T-helper 2 cell (primary cell): ENCODE measurements at places on chromosomes 3 and 15.

DNA sequence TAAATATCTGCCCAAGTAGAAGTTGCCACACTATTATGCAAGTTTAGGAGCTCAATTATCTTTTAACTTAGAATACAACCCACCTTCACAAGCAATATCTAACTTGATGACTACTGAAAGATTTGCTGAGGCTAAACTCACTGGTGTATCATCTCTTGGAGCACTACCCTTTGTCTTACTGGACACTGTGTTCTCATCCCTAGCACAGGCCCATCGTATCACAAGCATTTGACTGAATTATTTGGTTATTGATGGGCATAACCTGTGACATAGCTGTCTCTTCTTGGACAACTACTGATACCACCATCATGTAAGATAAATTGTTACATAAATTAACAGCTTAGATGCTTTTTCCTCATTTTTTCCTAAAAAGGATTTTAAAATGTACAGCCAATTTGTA lies 216.2 kb upstream of the THBS1 start:
- no peak for DNase-seq

GRCh38 chr15:99096173-99096893 lies 8.5 kb upstream of the SYNM start:
- DNase-seq, result no peak

DNA sequence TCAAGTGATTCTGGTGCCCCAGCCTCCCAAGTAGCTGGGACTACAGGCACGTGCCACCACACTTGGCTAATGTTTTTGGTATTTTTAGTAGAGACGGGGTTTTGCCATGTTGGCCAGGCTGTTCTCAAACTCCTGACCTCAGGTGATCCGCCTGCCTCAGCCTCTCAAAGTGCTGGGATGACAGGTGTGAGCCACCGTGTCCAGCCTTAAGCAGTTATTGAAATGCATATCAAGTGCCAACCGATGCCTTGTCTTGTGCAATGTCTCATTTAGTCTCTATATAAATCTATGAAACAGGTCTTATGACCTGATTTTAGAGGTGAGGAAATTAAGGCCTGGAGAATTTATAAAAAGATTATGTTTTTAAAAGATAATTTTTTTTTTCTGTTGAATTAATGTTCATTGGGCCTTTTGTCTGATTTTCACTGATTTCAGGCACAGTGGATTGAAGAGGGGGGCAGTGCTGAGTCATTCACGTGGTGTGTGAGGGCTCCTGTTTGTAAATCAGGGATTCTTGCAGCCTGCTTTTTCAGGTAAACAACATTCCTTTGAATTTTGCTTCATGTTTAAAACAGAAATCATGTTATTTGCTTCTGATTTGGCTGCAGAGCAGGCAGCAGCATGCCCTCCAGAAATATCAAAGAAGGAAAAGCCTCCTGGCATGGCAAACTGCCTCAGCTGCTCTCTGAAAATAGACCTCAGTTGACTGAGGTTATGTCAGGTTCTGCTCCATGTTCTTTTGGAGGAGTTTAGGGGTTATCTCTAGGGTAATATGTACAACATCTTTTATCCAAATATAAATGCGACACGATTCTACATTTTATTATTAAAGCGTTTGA lies 407.0 kb upstream of the RGMA start:
- no peak for DNase-seq

DNA sequence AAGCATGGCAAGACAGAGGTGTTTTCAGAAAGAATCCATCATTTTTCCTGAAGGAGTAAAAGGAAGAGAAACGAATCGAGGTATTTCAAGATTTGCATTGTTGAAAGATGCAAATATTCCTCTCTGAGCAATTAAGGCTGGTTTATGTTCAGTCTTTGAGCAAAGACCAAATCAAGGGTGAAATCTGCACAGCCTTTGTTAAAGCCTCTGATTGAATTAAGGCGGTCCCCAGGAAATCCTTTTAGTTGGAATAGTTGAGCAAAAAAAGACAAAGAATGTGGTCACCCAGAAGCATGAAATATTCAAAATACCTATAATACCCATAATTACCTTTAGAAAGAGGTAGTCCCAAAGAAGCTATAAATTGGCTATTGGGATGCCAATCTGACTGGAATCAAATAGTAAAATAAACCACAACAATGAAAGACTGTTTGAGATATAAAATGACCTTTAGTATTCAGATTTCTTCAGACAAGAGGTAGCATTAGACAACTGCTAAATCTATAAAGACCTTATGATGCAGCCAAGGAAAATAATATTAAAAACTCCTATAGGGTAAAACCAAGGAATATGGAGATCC lies 1218.1 kb downstream of the ROBO2 start:
- no peak for DNase-seq

GRCh38 chr3:30317561-30317960 lies 288.8 kb upstream of the TGFBR2 start:
- no peak for DNase-seq

- no peak for DNase-seq
Measured at GRCh38 chr3:79726786-79727185, 41.0 kb downstream of the ROBO1 start.

GRCh38 chr15:99925661-99926461 lies 192.6 kb upstream of the LYSMD4 start:
- DNase-seq, result peak; percentile 41

DNA sequence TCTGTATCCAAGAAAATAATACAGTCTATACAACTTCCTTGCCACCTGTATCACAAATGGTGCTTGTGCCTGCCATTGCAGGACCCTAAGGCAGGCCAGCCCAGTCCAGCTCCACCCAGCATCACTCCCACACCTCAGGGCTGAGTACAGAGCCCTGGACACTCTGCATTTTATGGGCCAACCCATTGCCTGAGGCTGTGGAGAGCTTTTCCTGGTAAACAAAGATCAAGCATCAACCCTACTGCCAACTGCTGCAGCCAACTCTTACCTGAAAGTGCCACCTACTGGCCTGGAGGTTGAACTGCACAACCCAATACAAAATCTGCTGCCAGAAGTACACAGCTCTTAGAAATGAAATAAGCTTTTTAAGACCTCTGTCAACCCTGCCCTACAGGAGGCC lies 1082.2 kb downstream of the NAALADL2 start:
- DNase-seq, result peak; percentile 24

DNA sequence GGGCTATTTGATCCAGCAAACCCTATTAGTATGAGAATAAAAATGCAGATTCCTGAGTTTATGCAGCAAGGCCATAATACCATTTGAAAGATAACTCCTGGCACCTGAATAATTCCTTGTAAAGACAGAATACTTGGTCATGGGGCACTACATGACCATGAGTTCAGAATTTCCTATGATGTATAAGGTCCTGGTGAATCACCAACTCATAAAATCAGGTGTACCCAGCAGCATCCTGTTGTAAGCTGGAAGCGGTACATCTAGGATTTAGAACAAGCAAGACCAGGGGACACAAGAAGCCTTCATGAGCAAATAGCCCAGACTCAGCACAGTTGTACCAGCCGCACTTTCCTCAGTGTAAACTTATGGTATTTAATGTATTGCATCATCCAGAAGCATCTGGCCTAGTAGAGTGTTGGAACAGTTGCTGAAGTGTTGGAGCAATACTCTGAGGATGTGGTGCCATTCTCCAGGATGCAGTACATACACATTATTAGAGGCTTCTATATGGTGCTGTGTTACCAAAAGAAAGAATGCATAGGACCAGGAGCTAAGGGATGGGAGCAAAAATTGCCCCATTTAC lies 233.4 kb downstream of the SQOR start:
- no peak for DNase-seq

- DNase-seq, result no peak
Measured at GRCh38 chr3:64213224-64213878, 11.9 kb downstream of the PRICKLE2 start.

- DNase-seq, result peak; percentile 80
Measured at GRCh38 chr3:4866866-4867265, 112.4 kb upstream of the BHLHE40 start.

DNA sequence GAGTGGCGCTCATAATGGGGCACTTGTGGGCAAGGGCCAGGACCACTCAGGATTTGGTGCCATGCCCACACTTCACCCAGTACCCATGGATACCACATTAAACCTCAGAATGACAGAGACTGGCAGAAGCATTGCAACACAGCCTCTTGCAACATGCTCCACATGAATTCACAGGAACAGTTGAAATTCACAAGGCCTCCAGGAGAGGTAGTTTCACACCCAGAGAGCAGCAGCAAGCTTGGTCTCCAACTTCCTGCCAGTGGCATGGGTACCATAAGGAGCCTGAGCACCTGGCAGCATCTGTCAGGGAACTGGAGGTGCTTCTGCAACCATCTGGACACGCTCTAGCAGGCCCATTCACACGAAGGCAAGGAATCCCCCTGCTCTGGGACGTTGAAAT lies 101.0 kb downstream of the OSBPL10 start:
- DNase-seq, result no peak

DNA sequence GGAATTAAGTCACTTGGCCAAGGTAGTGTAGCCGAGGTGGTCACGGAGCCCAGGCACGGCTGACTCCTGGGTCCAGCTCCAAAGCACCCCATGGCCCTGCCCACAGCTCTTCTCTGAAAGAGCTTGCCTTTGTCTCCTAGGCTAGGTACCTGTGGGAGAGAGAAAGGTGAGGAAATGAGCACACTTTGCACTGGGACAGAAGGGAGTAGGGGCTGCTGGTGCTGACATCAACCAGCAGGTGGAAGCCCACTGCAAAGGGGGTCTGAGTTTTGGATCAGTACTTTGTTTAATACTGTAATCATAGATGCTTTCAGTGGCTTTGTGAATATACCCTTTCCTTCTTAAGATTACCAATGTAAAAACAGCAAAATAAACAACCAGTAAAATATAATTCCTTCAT lies 128.3 kb upstream of the EIF1B start:
- DNase-seq, result no peak

DNA sequence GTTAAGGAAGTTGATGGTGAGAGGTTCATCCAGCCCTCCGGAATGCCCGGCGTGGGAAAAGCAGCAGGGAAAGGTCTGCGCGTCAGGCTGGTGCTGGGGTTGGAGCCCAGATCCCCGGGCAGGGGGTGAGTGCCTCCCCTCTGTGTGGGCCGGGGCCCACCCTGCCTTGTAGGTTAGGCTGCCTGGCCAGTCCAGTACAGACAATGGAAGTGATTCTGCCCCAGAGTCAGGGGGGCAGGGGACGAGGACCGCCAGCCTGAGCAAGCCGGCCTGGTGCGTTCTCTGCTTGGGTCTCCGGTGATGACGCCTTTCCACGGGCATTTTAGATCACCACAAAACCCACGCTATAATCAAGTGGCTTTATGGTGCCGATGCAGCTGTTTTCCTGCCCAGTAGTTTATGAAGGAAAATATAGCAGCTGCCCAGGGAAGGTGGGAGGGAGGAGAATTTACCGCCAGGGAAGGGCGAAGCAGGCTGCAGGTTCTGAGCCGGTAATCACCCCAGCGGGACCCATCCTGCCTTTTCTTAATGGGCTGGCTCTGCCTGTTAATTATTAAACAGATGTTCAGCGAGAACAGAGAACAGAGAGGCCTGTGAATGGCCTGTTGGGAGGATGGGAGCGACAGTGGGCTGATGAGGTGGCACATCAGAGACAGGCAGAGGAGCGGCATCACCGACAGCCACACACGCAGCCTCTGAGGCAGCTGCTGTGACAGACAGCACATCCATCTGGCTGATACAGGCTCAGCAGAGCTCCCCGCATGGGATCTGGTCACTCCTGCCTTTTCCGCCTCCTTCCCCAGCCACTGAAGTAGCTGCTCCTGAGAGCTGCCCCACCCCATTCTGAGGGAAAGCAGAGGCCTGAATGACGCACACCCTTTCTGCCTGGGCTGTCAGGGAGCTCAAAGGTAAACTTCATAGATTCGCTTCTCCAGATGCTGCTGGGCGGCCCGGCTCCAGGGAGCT lies 35.2 kb downstream of the BDH1 start:
- no peak for DNase-seq

- no peak for DNase-seq
Measured at GRCh38 chr3:128194843-128195242, 41.6 kb downstream of the EEFSEC start.

GRCh38 chr3:58419780-58420507 lies 13.7 kb downstream of the PDHB start:
- DNase-seq, result peak; percentile 45

DNA sequence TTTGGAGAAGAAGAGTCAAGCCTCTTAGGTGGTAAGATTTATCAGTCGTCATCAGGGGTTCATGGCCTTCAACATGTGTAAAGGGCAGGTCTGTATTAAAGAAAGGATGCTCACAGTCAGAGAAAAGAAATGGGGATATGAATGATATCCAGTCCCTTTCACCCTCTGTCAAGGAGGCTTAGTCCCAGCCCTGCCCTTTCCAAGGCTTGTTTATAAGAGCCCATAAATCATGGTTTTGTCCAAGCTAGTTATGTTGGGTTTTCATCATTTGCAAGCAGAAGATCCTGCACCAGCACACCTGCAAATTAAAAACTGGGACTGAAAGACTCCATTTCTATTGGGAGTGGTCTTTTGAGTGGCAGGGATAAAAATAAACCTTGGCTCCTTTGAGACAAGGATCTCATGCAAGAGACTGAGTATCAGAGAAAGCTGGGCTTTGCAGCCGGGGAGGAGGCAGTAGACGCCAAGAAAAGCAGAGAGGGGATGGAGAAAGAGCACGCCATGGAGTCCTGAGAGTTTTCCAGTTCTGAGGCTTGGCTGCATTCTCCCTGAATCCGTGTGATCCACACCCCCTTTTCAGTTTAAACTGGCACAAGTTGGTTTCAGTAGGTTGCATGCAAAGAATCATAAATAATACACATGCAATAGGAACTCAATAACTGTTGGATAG lies 12.6 kb upstream of the PDIA5 start:
- DNase-seq, result no peak

DNA sequence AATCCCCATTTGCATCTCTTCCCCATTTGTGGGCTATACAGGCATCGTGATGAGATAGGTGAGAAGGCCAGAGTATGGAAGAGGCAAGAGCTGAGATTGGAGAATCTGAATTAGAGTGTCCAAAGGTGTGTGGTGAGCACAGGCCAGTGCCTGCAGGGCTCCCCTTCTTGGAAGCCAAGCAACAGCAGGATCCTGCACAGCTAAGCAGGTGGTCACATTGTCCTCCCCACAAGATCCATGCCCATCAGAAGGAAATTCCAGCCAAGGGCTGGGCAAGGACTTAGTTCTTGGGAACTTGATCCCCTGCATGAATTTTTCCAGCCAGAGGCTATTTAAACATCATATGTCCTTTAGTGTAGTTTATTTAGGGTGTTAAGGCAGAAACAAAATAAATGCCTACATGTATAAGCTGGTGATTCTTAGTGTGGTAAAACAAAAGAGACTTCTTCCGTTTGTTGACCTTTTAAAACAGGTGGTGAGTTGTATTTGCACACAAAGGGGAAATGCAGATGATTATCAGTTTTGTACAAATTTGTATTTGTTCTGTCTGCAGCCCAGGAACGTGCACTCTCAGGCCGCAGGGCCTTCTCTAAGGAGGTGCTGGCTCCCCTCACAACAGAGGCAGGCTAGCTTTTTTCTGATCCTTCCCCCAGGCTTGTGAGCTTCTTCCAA lies 110.2 kb downstream of the PLCL2 start:
- no peak for DNase-seq
